Metanephros (tissue), 2 donors: ENCODE measurements at places on chromosomes 16 and 17. TPM values are rescaled to one million over a fixed set of nuclear protein-coding genes. Genes with fewer than 3 reads are reported as not detected.

The NEUROD2 gene
- total RNA-seq: not detected

The APRT gene
- 65.5 TPM for total RNA-seq

The ASPHD1 gene
- 1.3 TPM for total RNA-seq

The PRSS27 gene
- total RNA-seq: 0.47 TPM

The PYDC1 gene
- not detected for total RNA-seq

The RTN4RL1 gene
- 1.9 TPM for total RNA-seq

The RNF112 gene
- total RNA-seq: 4.1 TPM

The CD300E gene
- total RNA-seq: 1.1 TPM

The PIK3R6 gene
- total RNA-seq: 1.6 TPM

The OTOP3 gene
- total RNA-seq: not detected

The PRAC1 gene
- total RNA-seq: not detected

The HES7 gene
- total RNA-seq: not detected

The GCGR gene
- 14.0 TPM for total RNA-seq

The CCL17 gene
- total RNA-seq: 1.1 TPM

The ZNF19 gene
- 7.9 TPM for total RNA-seq

The KRT33B gene
- total RNA-seq: not detected

The DNAH3 gene
- 0.35 TPM for total RNA-seq

The PEMT gene
- 45.3 TPM for total RNA-seq

The CYBC1 gene
- 40.9 TPM for total RNA-seq

The RAPGEFL1 gene
- total RNA-seq: 5.7 TPM

The CCDC144A gene
- total RNA-seq: 0.29 TPM

The AGRP gene
- 0.47 TPM for total RNA-seq

The GAA gene
- 46.0 TPM for total RNA-seq

The ALOX15B gene
- total RNA-seq: 0.99 TPM

The TMEM204 gene
- total RNA-seq: 27.7 TPM

The GRB7 gene
- 35.7 TPM for total RNA-seq

The NAGPA gene
- total RNA-seq: 16.2 TPM
